ENCODE measurements at places on chromosomes 5 and 9. TPM values are rescaled to one million over a fixed set of nuclear protein-coding genes. Genes with fewer than 3 reads are reported as not detected.

DNA sequence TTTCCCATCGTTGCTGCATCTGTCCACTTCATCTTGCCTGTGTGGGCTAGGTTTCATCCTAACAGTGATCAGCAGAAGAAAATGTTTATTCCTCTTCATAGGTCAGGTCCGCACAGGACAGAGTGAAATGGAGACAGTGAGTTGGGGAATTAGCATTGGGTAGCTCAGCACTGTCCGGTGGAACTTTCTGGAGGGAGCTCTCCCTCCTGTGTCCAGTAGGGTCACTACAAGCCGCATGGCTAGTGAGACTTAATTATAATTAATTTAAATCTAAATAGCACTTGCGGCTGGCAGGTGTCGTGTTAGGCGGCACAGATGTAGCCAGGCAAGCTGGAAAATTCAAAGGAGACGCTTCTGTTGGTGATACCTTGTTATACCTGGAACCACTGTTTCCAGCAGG, 48.4 kb downstream of the CFAP77 start:
- no peak overlapping the region for H3K27ac ChIP-seq
- DNase-seq, result no peak

GRCh38 chr9:37184905-37185867, 64.8 kb downstream of the ZCCHC7 start:
- peaks cover 6% of the 10 kb centered on the region for H3K36me3 ChIP-seq
- H3K27ac ChIP-seq, result no peak overlapping the region
- H3K4me3 ChIP-seq, result no peak overlapping the region
- DNase-seq, result no peak

DNA sequence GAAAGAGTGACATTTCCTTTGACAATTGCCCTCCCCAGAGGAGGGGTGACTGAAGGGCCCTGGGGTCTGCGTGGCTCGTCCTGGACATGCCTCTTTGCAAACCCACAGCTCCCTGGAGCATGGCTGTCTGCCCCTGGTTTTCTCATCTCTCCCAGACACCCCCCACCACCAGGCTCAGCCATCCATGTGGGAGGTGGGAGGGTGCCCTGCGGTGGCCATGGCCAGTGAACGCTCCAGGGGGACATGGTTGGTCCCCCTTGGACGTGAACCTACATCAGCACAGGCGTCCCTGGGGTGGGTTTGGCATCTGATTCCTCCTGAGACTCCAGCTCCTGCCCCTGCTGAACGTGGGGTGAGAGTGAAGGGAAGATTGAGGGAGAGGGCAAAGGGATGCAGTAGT, 67.7 kb upstream of the LMX1B start:
- DNase-seq, result no peak
- H3K27ac ChIP-seq, result no peak overlapping the region
- no peak overlapping the region for H3K4me3 ChIP-seq

DNA sequence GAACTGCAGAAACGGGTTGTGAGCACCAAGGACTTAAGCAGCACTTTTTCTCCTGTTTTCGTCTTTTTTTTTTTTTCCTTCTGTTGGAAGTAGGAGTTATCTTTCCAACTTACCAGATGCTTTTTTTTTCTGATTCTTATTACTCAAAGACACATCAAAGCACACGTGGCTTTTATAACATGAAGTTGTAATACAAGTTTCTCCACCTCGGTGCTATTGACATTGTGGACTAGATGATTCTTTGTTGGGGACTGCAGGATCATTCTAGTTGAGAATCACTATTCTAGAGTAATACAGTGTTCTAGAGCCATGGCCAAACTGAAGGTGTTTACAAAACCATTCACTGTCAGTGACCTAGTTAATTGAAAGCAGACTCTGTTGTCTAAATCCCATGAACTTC, 51.5 kb downstream of the MYO10 start:
- no peak overlapping the region for H3K4me3 ChIP-seq
- no peak for DNase-seq
- H3K36me3 ChIP-seq, result no peaks in the 10 kb centered on the region
- no peak overlapping the region for H3K27ac ChIP-seq

- no peak overlapping the region for H3K4me3 ChIP-seq
- DNase-seq, result no peak
- no peaks in the 10 kb centered on the region for H3K36me3 ChIP-seq
Observed at GRCh38 chr5:150632305-150633160, 7.9 kb upstream of the SYNPO start.

- no peak overlapping the region for H3K27ac ChIP-seq
- H3K27me3 ChIP-seq, result peaks cover 43% of the 10 kb centered on the region
- DNase-seq, result no peak
- H3K36me3 ChIP-seq, result no peaks in the 10 kb centered on the region
- H3K4me1 ChIP-seq, result peaks cover 9% of the 10 kb centered on the region
Observed at GRCh38 chr5:54882101-54882500, 103.3 kb downstream of the ESM1 start.

DNA sequence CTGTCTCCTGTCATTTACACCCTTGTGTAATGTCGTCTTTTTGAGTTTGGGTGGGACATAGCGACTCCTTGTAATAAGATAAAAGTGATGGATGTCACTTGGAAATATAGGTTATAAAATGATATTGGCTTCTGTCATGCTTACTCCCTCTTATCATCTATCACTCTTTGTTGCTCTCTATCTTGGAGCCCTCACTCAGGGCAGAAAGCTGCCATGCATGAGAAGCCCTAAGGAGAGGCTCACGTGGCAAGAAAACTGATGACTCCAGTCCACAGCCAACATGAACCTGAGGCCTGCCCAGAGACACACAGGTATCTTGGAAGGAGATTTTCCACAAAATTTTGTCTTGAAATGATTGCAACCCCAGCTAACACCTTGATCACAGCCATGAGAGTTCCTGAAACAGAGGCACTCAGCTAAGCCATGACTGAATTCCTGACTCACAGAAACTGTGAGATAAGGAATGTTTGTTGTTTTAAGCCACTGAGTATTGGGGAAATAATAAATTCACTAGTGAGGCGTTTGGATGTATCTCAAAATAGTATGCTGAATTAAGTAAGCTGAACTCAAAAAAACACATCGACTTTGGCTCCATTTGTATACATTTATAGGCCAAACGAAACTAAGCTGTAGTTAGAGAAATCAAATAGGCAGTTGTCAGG, 216.7 kb downstream of the CDH18 start:
- H3K27ac ChIP-seq, result no peak overlapping the region
- no peaks in the 10 kb centered on the region for H3K4me1 ChIP-seq
- H3K27me3 ChIP-seq, result no peaks in the 10 kb centered on the region
- no peak for DNase-seq

DNA sequence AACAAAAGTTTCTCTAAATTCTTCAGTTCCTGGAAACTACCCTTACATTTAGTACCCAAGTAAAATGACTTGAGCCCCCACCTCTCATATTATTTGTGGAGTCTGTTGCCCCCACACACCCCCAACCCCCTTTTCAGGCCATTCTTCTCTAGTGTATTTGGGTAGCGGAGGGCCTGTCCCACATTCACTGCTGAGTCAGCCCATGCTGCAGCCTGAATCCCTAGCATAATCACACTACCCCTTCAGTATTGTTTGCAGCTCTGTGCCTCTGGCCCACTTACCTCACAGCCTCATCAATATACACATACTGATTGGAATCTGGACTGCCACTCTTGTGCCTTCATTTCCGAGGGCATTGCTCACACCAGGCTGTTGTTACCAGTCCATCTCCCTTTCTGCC, 26.8 kb downstream of the RGS7BP start:
- H3K27ac ChIP-seq, result no peak overlapping the region
- H3K36me3 ChIP-seq, result no peaks in the 10 kb centered on the region
- no peaks in the 10 kb centered on the region for H3K27me3 ChIP-seq
- DNase-seq, result no peak
- no peak overlapping the region for H3K4me3 ChIP-seq
- no peaks in the 10 kb centered on the region for H3K4me1 ChIP-seq

- no peak overlapping the region for H3K27ac ChIP-seq
- H3K36me3 ChIP-seq, result no peaks in the 10 kb centered on the region
- no peaks in the 10 kb centered on the region for H3K27me3 ChIP-seq
- H3K4me1 ChIP-seq, result no peaks in the 10 kb centered on the region
- no peak overlapping the region for H3K4me3 ChIP-seq
Observed at GRCh38 chr5:41071975-41072374, 833 bp upstream of the MROH2B start.

- no peaks in the 10 kb centered on the region for H3K4me1 ChIP-seq
- H3K36me3 ChIP-seq, result no peaks in the 10 kb centered on the region
- H3K27ac ChIP-seq, result no peak overlapping the region
- no peaks in the 10 kb centered on the region for H3K27me3 ChIP-seq
- DNase-seq, result no peak
Observed at GRCh38 chr5:153658606-153659005, 168.1 kb downstream of the GRIA1 start.

Gene CA9
- not detected for polyA plus RNA-seq

Gene CATSPER3
- polyA plus RNA-seq, result 0.43 TPM

Gene DPH7
- 24.4 TPM for polyA plus RNA-seq

Gene FGF18
- polyA plus RNA-seq, result not detected

Gene FIBCD1
- polyA plus RNA-seq, result not detected

Gene SPINK6
- not detected for polyA plus RNA-seq

Gene CDC20B
- not detected for polyA plus RNA-seq

Gene NR5A1
- polyA plus RNA-seq, result not detected
